ENCODE measurements at places on chromosomes 5 and 9.

- DNase-seq, result no peak
These were observed 286.9 kb upstream of the ATP10B start for GRCh38 chr5:161138751-161139455.

DNA sequence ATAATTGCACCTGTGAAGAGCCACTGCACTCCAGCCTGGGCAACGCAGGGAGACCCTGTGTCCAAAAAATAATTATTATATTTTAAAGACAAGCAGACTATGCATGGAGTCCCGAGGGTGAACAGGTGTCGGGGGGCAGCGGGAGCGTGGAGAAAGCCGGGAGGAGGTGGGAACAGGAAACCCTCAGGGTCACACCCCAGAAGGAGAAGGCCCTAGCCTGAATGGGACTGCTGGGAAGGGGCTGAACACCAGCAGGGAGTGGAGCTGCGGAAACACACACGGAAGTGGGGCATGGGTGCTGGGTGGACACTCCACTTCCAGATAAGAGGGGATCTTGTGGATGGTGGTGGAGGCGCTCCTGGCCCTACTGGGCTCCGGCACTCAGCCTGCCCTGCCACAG is 12.8 kb downstream of the SURF6 start:
- no peak for DNase-seq

DNA sequence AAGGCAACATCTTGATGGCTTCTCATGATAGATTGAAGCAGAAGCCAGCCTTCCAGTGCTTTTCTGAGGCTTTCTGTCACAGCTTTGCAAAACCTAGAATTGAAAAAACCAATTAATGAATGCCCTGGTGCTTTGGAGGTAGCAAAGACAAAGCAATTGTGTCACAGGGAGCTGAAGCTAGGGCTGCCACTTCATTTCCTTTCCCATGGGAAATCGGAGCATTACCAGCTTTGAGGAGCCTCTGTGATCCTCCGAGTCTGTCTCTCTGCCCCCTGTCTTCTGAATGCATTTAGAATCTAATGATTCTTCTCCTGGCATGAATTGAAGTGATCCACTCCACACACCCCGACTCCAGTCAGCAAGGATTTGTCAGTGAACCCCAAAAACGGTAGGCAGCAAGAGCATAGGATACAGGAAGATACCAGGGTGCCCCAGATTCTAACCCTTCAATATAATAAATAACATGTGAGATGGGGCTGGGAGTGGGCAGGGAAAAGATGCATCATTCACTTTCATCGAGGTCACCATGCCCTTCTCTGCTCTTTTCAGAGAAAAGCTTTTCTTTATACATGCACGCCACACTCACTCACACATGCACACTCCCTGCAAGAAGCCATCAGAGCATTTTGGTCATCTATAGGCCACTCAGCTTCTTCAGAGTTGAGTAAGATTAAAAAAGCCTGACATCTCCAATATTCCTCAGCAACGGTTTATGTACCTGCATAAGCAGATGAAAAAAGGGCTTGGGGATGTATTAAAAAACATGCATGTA is 247.7 kb upstream of the ZNF462 start:
- DNase-seq, result no peak

DNA sequence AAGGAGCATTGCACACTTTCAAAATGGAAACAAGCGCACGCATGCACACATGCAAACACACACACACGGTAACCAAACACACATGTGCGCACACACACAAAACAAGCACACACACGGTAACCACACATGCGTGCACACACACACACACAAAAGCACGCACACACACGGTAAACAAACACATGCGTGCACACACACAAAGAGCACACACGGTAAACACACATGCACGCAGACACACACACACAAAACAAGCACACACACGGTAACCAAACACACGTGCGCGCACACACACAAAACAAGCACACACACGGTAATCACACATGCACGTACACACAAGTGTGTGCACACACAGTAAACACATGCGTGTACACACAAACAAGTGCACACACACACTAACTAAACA is 19.3 kb upstream of the SLC6A3 start:
- no peak for DNase-seq
